Smooth muscle cell of the umbilical artery (primary cell): ENCODE measurements at places on chromosomes 1 and 21. TPM values are rescaled to one million over a fixed set of nuclear protein-coding genes. Genes with fewer than 3 reads are reported as not detected.

The UBAP2L gene
- 46.3 and 122 TPM in 2 replicates for total RNA-seq

The LAMC2 gene
- 203 and 594 TPM in 2 replicates for total RNA-seq

The THEM5 gene
- total RNA-seq = not detected in 2 replicates

The TIAM1 gene
- 3.0 and 14.0 TPM in 2 replicates for total RNA-seq

The ADORA3 gene
- total RNA-seq = not detected in 2 replicates

The SEMA6C gene
- total RNA-seq = 0.89 and 1.7 TPM in 2 replicates

The OR14I1 gene
- total RNA-seq = not detected in 2 replicates

The ELF3 gene
- 2.3 and 8.0 TPM in 2 replicates for total RNA-seq

The B3GALT5 gene
- 0.37 and 0.89 TPM in 2 replicates for total RNA-seq

The FCER1A gene
- total RNA-seq = not detected in 2 replicates

The CNR2 gene
- not detected in 2 replicates for total RNA-seq

The ST3GAL3 gene
- 17.8 and 22.1 TPM in 2 replicates for total RNA-seq

The ADAM30 gene
- total RNA-seq = 0.05 TPM in 1 of 2 replicates, not detected in the other

The SLC44A5 gene
- total RNA-seq = under 0.01 and 0.09 TPM in 2 replicates

The ERICH3 gene
- total RNA-seq = 0.05 TPM in 1 of 2 replicates, not detected in the other

The TEDDM1 gene
- not detected in 2 replicates for total RNA-seq
